Fibroblast of the aortic adventitia (primary cell): ENCODE measurements at places on chromosomes 7 and 10.
A peak's percentile ranks its signal among the peaks of the same experiment; 100 is the strongest.

DNA sequence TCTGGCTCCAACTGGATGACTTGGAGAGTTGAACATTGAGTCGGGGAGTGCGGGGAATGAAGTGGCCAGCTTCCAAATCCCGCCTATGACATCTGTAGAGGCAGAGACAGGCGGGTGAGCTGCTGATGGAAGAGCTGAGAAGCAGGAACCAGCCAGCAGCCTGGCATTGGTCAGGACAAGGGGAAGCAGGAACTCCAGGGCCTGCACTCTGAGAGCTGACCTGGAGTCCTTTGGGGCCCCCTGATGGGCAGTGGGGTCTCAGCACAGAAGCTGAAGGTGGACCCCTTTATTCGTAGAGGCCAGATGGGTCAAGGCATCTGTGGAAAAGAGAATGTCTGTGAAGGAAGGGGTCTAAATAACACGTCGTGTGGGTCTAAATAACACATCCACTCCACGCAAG is 57.0 kb downstream of the SEC61G start:
- DNase-seq = no peak

GRCh38 chr7:44891791-44892190 is 6.5 kb upstream of the PURB start:
- DNase-seq = no peak

- DNase-seq = peak; percentile 52
Observed at GRCh38 chr10:7819121-7819460, 786 bp downstream of the TAF3 start.

- DNase-seq = peak; percentile 49
Observed at GRCh38 chr7:148303295-148304082, 287.1 kb upstream of the C7orf33 start.
